Stimulated activated CD4-positive, alpha-beta T cell treated with anti-CD3 and anti-CD28 coated beads, Interleukin-15, amount 100 ng/mL, for 24 hours (primary cell): ENCODE measurements at places on chromosomes 1 and 21.

GRCh38 chr1:75492011-75492410 is 118.9 kb downstream of the SLC44A5 start:
- no peak for DNase-seq

DNA sequence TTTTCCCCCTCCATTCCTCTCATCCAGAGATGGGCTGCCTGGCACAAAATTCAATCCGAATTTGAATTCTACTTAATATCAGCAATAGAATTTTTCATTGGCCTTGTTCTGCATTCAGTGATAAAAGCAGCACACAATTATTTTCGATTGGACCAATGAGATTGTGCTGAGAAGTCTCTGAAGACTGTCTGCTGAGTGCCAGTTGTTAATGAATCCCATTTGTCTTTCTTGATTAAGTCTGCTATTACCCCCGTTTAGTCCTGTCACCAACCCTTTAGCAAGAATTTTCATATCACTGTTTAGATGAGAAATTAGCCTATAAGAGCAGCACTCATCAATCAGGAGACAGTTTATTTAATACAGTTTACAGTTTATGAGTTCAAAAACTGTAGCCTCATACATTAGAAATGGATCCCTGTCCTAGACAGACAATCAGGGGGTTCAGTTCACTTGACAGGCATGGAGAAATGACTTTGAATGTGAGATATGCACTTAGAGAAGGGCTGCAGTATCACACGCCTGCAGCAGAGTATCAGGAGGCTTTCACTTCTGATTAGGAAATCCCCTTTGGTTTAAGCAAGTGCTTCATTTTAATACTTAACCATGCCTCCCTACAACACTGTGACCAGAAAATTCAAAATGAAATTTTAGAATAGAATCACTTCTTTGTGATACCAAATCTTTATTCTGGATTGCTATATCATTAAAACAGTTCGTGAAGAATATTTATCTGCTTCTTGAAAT is 304.7 kb upstream of the PTBP2 start:
- no peak for DNase-seq

- no peak for DNase-seq
These were observed 17.7 kb upstream of the RGS16 start for GRCh38 chr1:182621906-182622305.

DNA sequence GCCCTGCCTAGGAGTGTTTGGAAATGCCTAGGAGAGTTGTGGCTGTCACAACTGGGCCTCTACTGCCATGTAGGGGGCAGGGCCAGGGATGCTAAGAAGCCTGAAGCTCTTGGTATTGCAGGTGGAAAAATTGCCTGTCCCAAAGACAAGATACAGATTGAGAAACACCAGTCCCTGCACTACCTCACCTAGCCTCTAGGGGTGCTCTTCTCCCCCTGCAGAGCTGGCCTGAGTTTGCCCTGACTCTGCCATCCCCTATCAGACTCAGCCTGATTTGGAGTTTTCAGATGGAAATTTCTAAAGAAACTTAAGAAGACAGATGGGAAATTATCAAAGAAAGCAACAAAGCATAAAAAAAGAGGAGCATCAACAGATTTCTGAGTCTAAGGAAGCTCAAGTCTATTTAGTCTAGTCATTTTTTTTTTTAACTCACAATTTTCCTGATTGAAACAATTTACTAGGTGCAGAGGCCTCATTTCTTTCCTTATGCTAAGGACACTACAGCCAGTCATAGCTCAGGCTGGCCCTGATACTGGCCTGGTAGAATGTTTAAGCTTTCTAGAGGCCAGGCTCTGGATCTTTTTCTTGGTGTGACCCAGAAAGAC is 61.4 kb upstream of the LRRN2 start:
- peak; percentile 60 for DNase-seq

- no peak for DNase-seq
These were observed 34.4 kb downstream of the CAPZB start for GRCh38 chr1:19450811-19451515.

GRCh38 chr1:160460683-160461287 is 60.4 kb downstream of the VANGL2 start:
- peak; percentile 64 for DNase-seq

DNA sequence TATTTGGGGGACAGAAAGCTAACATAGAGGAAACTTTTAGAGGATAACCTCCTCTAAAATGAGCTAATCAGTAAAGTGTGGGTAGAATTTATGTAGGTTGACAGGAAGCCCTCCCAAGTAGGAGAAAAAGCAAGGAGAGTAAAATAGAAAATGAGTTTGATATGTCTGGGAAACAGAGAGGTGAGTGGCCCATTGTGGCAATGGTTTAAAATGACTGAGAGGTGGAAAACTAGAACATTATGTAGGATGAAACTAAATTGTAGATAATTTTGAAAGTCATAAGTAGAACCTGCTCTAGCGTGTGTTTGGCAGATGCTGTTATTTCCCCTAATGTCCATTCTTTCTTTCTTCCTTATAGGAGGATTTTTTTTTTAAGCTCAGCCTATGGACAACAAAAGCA is 8.5 kb upstream of the LPGAT1 start:
- peak; percentile 5 for DNase-seq

DNA sequence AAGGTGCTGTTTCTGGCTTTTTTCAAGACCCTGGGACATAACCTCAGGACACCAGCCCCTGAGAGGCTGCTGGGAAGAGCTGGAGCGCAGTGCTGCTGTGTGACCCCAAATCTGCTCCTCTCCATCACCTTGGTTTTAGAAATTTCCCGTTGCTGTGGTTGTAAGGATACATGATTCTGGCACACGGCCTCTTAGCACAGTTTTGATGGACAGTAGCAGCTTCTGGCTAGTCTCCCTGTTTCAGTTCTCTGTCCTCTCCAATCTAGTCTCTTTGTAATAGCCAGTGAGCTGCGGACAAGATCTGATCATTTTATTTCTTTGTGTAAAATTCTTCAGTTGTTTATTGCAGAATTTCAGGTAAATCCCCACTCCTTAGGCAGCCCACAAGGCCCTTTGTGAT is 3.1 kb downstream of the CLIC6 start:
- DNase-seq: no peak

DNA sequence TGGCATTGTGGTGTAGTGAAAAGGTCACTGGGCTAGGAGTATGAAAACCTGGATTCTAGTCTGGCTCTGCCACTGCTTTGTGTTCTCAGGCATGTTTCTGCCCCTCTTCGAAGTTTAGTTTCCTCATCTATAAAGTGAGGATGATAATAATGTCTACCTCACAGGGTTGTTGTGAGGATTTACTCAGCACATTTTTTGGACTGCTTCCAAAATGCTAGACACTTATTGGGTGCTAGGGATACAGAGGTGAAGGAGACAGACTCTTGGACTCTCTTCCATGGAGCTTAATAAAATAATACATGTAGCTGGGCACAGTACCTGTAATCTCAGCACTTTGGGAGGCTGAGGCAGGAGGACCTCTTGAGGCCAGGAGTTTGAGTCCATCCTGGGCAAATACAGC is 3.6 kb downstream of the KIF2C start:
- DNase-seq: no peak
